NCI-H1105 treated with DMSO at 0.1 percent for 48 hours (cell line): ENCODE measurements at places on chromosomes 13 and 19.

- peak; percentile 21 for DNase-seq
Measured at GRCh38 chr19:53881482-53882390, at the start of gene PRKCG. PRKCG (plus strand) TSS chr19:53882197; CDS start chr19:53882495, 298 bp downstream.

DNA sequence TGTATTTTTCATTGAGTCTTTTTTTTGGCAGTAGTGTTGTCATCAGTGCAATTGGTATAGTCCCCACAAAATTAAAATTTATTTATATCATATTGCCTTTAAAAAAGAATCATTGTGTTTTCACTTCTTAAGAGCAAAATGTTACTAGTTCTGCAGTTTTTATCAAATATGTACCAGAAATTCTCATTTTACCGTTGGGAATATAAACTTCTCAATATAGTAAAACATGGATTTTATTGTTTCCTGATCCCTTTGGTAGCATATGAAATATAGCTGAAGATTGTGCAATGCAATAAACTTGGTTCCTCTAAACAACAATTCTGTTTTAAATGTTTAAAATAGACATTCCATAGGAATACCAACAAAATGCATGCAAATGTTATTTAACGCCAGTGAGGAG is 306.5 kb upstream of the PCDH20 start:
- DNase-seq, result no peak

DNA sequence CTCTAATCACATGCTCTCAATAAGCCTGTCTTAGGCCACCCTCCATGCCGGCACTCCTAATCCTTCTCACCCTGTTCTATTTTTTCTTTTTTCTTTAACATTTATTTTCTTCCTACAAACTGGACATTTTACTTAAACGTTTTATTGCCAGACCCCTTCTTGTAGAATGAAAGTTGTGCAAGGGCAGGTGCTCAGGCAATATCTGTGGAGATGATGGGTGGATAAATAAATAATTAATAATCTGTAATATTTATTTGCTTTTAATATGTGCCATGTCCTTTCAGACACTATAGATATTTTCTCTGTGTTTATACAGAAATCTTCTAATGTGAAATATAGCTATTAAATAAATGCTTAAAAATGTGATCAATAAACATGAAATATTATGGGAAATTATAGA is 815.7 kb upstream of the MIR17HG start:
- DNase-seq, result no peak

DNA sequence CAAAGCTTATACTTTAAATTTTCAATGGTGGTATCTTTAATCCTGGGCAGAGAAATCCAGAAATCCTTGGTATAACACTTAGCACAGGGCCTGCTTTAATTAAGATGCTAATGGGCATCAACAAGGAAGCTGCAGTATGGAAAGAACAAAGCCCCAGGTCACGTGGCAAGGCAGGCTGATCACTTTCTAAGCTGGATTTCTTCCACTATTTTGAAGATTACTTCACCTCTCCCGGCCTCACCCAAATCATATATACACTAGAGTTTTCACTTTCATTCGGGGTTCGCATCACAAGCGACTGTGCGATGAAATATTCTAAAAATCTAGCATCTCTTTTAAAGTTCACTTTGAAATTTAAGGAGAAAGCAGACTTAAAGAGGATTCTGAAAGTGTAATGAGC is 71.8 kb downstream of the STARD13 start:
- DNase-seq, result no peak

- DNase-seq, result no peak
Measured at GRCh38 chr13:31477961-31478360, 261.4 kb upstream of the RXFP2 start.

DNA sequence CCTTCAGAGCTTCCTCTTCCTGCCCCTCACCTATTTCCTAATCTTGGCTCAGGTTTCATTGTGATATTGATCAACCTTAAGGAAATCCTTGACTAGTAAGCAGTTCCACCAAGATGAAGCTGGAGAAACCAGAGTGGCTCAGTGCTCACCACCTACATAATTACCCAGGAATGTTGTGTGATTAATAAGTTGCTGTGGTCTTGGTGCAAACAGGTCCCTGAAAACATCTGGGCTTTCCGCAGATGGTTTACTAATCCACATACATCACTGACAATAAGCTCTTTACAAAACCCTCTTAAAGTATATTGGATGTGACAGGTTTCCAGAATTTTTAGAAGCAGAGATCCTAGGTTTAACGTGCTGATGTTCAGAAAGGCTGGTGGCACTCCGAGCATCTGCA is 8.6 kb upstream of the SERP2 start:
- no peak for DNase-seq

- no peak for DNase-seq
Measured at GRCh38 chr19:20103091-20103740, 25.4 kb downstream of the ZNF90 start.

- no peak for DNase-seq
Measured at GRCh38 chr13:91632086-91632485, 233.7 kb downstream of the GPC5 start.

DNA sequence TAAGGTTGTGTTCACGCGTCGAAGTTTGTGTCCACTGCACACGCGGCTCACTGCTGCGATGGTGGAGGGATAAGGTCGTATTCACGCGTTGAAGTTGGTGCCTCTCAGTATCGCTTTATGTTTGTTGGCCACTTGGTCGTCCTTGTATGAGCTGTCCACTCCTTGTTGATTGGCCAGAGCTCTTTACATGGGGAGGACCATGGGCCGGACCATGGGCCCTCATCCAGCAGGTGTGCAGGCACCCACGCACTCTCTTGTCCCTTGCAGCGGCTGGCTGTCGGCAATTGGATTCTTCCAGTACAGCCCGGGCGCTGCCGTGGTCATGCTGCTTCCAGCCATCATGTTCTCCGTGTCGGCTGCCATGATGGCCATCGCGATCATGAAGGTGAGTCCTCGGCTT is 17.6 kb downstream of the ADAT3 start:
- no peak for DNase-seq

- DNase-seq, result no peak
Measured at GRCh38 chr13:112756967-112757758, 67.3 kb downstream of the ATP11A start.

GRCh38 chr19:2488405-2488941 is 12.5 kb downstream of the GADD45B start:
- DNase-seq, result no peak

DNA sequence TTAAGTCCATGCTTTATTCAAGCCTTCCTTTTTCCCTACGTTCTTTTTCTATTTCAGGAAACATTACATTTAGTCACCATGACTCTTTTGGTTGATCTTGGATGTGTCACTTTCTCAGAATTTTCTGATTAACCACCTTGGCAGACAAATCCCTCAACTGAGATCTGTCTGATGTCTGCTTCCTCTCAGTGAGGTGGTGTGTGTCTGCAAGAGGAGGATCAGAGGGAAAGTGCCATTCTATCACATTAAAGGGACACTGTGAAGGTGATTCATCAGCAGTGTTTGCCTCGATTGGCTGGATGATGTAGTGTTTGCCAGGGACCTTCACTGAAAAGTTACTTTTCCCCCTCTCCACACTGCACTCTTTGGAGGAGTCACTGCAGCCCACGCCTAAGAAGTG is 3.0 kb upstream of the CCNP start:
- no peak for DNase-seq

GRCh38 chr19:46586294-46586693 is 14.8 kb upstream of the CALM3 start:
- DNase-seq, result no peak

- no peak for DNase-seq
Measured at GRCh38 chr19:3125900-3126524, 9.8 kb upstream of the GNA15 start.

GRCh38 chr13:42484386-42484785 is 89.6 kb upstream of the TNFSF11 start:
- peak; percentile 44 for DNase-seq

- DNase-seq, result no peak
Measured at GRCh38 chr13:107753291-107753690, 462.0 kb downstream of the LIG4 start.

DNA sequence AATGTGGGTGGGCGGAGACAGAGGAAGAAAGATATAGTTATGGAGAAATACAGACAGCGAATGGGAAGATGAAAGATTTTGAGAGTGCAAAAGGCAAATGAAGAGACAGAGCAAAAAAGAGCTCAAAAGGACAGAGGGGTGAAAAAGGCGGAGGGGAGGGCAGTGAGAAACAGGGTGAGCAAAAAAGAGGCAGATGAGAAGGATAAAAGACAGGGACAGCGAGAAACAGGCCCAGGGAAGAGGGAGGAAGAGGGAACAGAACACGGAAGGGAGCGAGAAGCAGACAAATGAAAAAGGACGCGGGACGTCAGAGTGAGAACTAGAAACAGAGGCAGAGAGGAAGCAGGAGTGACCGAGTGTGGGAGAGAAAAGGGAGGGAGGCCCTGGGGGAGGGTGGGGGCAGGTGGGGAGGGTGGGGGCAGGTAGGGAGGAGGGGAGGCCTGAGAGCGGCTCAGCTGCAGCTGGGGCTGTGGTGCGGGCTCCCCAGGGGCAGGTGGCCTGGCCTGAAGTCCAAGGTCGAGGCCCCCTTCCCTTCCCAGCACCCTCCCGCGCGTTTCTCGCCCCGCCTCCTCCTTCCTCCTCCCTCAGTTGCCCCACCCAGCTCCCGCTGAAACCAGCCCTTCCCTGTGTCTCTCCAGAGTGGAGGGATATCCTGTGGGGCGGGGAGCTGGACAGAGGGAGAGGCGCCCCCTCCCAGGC is 2.9 kb downstream of the KLK1 start:
- no peak for DNase-seq

GRCh38 chr19:17737690-17738153 is 13.6 kb upstream of the FCHO1 start:
- DNase-seq, result no peak

DNA sequence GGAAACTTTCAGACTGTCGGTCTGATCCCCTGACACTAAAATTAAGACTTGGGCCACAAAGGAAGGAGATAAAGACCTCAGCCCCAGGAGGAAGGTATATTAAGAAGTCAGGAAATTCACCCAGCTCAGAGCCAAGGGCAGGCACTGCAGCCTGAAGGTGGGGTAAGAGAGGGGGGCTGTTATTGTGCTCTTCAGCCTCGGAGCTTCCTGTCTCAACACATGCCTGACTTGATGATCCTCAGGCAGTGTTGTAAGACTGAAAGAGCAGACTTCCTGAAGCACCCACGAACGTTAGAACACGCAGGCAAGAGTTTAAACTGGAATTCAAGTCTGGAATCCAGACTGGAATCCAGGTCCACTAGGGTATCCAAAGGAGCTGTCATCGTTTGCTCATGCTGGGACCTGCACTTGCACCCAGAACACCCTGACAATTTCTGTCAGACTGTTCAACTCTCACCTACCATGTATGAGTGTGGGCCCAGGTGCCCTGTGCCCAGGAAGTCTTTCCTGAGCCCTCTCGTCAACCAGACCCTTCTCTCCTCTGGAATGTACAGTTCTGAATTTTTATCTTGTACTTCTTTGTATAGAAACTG is 10.7 kb upstream of the FLT1 start:
- DNase-seq, result no peak

DNA sequence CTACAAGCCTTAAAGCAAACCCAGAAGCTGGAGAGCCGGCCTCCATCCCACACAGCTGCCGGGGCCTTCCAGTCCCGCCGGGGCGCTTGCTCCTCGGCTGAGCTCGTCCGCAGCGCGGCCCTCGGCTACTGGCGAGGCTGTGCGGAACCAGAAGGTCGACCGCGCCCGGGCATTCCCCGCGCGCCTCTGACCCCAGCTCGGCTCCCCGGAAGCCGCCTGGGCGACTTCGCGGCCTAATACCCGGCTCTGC is 863 bp downstream of the ANKRD10 start:
- DNase-seq, result no peak

GRCh38 chr13:99308471-99309087 is 1.4 kb upstream of the GPR183 start:
- no peak for DNase-seq

DNA sequence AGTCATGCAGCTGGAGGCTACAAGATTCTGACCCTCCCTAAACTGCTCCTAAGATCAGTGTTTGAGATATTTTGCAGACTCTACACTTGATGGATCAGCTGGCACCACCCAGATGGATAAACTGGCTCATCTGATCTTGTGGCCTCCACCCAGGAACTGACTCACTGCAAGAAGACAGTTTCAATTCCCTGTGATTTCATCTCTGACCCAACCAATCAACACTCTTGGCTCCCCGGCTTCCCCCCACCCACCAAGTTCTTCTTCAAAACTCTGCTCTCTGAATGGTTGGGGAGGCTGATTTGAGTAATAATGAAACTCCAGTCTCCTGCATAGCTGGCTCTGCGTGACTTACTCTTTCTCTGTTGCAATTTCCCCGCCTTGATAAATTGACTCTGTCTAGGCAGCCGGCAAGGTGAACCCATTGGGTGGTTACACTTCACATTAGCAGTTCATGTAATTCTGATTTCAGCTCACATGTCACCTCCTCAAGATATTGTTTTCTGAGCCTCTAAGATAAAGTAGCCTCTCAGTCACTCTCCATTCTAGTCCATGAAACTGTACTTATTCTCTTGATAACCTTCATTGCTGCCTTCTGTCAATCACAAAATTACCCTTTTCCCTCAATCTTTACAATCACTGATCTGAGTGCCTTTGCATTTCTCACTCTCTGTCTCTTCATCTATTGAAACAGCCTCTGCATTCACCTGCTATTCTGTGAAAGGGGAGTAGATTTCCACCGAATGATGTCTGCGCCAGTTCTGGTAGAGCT is 9.9 kb upstream of the FPR3 start:
- no peak for DNase-seq

- no peak for DNase-seq
Measured at GRCh38 chr19:49862391-49863253, 4.8 kb downstream of the PNKP start.

DNA sequence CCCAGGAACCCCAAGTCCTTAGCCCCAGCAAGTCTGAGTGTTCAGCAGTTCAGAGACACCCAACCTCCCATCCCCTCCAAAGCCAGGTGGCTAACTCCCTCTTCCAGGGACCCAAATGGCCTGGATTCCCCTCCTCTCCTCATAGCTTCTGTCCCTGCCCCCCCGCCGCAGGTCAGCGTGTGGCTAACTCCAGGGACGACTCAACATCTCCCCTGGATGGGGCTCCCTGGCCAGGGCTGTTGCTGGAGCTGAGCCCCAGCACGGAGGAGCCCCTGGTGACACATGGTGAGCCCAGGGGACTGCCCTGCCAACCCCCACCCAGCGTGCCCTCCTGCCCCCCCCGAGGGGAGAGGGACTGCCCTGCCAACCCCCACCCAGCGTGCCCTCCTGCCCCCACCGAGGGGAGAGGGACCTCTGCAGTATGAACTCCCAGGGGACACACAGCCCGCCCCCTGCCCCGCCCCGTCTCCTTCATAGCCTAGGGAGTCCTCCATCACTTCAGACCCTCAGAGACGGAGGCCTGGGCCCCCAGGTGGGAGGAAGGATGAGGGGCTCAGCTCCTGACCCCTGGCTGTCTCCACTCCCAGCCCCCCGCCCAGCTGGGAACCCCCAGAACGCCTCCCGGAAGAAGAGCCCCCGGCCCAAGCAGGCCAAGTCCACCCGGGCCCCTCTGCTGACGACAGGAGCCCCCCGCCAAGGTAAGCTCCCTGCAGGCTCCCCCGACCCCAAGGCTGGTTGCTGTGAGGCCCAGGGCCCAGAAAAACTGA is 1.7 kb downstream of the SSC5D start:
- DNase-seq, result no peak

- DNase-seq, result no peak
Measured at GRCh38 chr13:35771898-35772297, 295.4 kb upstream of the MAB21L1 start.

GRCh38 chr13:45751885-45752284 is 49.8 kb downstream of the CBY2 start:
- no peak for DNase-seq
